Immature natural killer cell (primary cell): ENCODE measurements at places on chromosomes 6 and 20.

DNA sequence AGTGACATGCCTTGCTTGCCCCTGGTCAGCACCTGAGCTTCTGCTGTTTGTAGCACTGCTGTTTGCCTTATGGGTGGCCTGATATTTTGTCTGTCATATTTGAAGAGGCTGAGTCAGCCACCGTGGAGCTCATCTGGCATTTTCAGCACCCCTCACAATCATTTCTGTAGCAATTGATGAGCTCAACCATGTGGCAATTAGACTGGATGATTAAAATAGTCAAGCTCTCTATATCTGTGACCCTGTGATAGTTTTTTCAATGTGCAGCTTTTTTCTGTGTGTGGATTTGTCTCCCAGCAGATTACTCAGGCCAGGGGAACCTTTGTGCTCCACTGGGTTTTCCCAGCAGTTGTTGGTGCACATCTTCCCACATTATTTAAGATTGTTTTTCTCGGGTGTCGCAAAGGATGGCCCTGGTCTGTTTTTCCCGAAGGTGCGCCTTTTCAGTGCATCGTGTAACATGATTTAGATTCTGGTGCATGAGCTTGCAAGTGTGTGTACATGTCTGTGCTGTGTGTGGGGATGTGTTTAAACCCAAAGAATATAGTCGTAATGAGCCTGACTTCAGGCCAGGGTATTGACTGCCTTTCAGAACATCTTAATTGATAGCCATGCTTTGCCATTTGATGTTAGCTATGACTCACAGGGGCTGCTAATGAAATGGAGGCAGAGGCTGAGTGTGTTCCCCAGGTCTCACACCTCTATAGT is 31.6 kb upstream of the GLP1R start:
- no peak for DNase-seq

DNA sequence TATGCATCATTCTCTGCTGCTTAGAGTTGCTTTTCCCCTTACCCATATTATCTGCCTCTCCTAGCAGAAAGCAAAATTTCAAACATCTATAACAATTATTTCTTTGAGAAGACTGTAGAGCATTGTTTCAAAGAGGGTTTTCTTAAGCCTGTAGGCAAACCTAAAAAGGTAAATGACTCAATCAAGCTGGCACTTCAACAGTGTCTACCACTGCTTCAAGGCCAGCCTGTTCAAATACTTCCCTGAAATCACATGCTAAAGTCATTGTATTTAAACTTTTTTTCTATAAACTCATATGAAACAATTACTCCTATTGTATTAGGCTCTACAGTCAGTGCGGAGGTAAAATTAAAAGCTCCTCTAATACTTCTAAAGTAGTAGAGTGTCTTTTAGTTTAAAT is 87.1 kb downstream of the OGFRL1 start:
- no peak for DNase-seq

- DNase-seq, result no peak
Measured at GRCh38 chr20:1509237-1509636, 18.0 kb upstream of the SIRPB2 start.

DNA sequence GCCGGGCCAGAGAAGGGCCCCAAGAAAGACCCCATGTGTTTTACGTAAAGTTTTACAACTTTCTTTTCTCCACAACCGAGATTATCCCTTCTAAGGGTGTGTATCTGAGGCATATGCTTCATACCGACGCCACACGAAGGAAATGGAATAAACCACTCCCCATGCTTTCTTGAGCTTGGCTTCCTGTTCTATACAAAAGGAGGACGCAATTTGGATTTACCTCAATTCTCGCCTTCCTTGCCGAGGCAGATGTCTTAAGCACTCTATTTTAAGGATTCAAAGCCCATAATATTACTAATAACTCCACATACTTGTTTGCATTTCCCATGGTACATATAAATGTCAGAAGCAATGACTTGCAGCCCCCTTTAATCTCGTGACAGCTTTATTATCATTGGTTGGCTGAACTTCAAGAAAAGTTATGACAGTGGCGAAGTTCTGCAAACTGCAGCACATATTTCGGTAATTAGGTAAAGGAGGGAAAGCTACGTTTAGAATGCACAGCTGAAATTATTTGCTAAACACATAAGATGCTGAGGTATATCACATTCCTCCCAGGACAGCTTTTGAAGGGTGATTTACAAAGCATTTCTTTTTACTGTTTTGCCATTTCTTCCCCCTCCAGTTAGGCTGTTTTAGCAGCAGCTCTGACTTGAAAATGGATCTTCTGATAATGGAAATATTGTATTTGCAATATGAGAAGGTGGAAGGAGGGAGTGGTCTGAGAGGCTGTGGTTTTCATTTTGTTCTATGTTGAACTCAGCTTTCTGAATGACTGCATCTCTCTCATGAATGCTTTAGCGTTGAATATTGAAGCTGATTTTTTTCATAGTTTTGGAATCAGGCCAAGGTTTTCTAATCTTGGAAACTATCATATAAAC is 330.5 kb downstream of the EPHA7 start:
- no peak for DNase-seq

- no peak for DNase-seq
Measured at GRCh38 chr20:37932919-37933318, 30.0 kb downstream of the VSTM2L start.

GRCh38 chr6:105936972-105937371 is 149.2 kb upstream of the PRDM1 start:
- DNase-seq, result no peak
